ENCODE measurements at places on chromosomes 1 and 21.

DNA sequence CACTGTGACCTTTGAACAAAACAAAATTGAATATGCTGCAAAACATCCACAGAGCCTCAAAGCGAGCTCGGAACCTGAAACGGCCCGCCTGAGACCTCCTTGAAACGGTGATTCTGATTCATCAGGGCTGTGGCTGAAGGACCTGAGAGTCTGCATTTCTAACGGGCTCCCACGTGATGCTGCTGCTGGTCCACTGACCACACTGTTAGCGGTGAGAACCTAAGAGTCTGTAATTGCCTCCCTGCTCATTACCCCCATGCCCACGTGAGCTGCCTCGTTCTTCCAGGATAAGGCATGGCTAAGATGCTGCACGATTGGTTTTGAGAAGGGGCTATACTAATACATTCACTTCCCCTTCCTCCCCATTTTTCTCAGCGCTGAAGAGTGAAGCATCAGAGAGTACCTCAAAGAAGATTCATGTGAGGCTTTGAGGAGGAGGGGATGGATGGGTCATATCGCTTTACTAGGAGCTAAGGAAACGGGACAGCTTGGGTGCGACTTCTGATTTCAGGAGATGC lies 9.7 kb downstream of the TLR5 start:
- no peak for DNase-seq

DNA sequence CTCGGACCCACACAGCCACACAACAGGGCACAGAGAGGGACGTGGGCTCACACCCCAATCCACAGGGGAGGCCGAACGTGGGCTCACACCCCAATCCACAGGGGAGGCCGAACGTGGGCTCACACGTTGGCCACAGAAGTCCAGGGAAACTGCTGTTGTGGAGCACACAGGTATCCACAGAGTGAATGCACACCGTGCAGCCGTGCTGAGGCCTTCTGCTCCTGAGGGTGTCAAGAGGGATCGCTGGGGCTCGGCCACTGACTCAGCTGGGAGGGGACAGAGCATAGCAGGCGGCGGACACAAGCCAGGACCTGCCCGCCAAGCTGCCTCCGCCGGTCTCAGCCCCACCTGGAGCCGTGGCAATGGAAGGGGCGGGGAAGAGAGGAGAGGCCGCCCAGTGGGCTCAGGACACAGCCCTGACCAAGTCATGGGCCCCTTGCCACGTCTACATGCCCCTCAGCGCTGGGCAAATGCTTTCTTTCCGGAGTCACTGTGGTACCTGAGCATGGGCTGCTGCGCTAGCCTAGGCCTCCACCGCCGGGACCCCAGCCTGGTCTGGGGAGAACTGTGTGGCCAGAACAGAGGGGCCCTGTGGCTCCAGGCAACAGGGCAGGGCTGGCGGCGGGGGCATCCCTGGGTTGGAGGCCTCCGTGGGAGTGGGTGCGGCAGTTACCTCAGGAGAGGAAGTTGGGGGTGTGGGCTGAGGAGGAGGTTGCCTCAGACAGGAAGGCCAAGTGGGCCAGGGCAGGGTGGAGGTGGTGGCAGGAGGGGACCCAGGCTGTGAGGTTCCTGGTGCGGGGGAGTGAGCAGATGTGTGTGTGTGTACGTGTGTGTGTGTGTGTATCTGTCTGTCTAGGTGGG lies 1.2 kb downstream of the SYTL1 start:
- no peak for DNase-seq

DNA sequence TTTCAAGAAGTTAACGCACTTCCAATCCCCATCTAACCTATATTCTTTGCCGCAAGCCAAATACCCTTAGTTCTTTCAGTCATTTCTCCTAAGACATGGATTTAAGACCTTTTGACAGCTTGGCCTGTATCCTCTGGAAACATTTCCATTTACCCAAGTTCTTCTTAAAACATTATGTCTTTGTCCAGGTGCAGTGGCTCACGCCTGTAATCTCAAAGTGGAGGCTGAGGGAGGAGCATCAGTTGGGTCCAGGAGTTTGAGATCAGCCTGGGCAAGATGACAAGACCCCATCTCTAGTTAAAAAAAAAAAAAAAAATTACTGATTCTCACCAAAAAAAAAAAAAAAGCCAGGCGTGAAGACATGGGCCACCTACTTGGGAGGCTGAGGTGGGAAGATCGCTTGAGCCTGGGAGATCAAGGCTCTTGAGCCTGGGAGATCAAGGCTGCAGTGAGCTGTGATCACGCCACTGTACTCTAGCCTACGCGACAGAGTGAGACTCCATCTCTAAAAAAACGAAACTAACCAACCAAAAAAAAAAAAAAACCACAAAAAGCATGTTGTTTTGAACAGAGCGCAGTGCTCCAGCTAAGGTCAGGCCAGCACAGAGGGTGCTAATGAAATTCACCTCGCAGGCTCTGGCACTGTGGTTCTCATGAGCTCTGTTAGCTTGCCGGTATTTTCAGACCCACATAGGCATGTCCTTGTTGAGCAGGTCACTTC lies 36.0 kb downstream of the NUAK2 start:
- no peak for DNase-seq

- DNase-seq, result no peak
Observed at GRCh38 chr1:17066361-17067068, 12.7 kb upstream of the SDHB start.

GRCh38 chr1:40053138-40053887 lies 12.8 kb downstream of the CAP1 start:
- DNase-seq, result no peak

DNA sequence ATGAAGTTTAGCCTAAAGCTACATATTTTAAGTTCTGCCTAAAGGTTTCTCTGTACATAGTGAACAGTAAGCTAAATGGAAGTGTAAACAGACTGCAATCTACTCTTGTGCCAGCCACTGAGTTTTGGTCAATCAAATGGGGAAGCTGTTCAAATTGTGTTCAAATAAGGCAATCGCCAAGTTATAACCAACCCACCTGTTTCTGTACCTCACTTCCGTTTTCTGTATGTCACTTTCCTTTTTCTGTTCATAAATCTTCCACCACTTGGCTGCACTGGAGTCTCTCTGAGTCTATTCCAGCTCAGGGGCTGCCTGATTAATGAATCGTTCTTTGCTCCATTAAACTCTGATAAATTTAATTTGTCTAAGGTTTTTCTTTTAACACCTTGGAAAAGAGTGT lies 10.8 kb upstream of the THEM4 start:
- no peak for DNase-seq

DNA sequence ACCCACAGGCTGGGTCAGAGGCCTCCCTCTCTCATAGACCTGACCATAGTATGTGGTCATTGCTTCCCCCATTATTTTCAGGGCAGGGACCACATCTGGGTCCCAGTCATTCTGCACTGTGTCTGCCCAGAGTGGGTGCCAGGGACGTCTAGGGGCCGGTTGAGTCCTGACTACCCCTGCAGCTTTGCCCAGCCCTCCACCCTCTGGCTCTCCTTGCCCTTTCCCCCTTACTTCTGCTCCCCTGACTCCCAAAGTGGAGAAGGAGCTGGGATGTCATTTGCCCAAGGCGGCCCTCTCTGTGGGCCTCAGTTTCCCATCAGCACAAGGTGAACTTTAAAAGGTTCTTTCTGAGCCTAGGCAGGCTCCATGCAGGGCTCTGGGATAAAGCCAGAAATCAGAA lies 4.3 kb upstream of the TTC22 start:
- no peak for DNase-seq

DNA sequence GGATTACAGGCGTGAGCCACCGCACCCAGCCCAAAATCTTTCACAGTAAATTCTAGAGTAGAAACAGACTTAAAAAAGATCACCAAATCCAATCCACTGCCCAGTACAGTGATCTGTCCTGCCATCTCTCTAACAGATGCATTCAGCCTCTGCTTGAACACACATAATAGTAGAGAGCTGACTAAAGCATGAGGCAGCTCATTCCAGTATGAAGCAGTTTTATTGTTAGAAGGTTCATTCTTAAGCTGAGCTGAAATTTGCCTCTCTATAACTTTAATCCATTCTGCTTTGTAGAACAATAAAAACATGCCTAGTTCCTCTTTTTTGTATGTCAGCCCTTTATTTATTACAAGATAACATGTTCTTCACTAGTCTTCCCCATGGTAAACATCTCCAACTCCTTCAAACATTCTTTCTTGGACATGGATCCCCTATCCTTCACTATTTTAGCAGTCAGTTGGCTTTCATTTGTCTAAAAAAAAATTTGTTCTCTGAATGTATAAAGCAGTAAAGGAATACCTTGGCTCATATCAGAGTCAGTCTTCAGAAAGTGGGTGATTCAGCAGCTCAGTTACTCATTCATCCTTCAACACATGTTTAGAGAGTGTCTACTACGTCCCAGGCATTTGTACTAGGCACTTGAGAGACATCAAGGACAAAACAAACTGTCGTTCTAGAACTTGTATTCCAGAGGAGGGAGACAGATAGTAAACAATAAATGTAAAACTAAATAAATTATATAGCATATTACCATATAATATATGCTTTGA lies 10.7 kb upstream of the PTBP2 start:
- DNase-seq, result no peak

GRCh38 chr1:36721261-36721660 lies 238.5 kb upstream of the CSF3R start:
- no peak for DNase-seq

- DNase-seq, result no peak
Observed at GRCh38 chr1:61828805-61829204, 86.5 kb downstream of the PATJ start.

GRCh38 chr1:2197707-2198165 lies 3.2 kb upstream of the FAAP20 start:
- no peak for DNase-seq

- no peak for DNase-seq
Observed at GRCh38 chr1:231546693-231547092, 18.2 kb downstream of the TSNAX start.

DNA sequence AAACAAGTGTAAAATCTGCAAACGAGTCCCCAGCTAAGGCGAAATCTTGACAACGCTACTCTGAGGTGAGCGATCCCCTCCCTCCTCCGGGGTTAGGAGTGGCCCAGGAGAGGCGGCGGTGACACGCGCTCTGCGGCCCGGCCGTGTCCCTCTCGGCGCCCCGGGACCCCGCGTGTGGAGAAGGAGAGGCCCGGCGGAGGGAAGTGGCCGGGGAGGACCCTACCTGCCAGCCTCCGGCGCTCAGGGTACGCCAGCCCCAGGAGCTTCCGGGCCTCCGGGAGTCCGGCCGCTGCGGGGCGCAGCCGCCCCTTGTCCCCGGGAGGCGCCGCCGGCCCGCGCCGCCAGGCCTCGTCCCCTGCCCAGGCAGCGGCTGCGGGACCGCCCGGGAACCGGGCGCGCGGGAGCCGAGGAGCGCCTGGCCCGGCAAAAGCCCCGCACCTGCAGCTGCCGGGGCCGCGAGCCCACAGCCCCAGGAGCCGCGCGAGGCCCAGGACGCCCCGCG lies 543 bp downstream of the ABCB10 start:
- peak; percentile 22 for DNase-seq

- DNase-seq, result no peak
Observed at GRCh38 chr1:47658161-47658920, 220.5 kb downstream of the FOXD2 start.

- DNase-seq, result no peak
Observed at GRCh38 chr1:235468004-235468403, 36.2 kb downstream of the B3GALNT2 start.

- DNase-seq, result no peak
Observed at GRCh38 chr1:207405814-207406213, 48.3 kb upstream of the CR2 start.

- no peak for DNase-seq
Observed at GRCh38 chr1:113166473-113166872, 93.5 kb downstream of the LRIG2 start.

- DNase-seq, result no peak
Observed at GRCh38 chr1:17314491-17314971, 6.5 kb downstream of the PADI4 start.

DNA sequence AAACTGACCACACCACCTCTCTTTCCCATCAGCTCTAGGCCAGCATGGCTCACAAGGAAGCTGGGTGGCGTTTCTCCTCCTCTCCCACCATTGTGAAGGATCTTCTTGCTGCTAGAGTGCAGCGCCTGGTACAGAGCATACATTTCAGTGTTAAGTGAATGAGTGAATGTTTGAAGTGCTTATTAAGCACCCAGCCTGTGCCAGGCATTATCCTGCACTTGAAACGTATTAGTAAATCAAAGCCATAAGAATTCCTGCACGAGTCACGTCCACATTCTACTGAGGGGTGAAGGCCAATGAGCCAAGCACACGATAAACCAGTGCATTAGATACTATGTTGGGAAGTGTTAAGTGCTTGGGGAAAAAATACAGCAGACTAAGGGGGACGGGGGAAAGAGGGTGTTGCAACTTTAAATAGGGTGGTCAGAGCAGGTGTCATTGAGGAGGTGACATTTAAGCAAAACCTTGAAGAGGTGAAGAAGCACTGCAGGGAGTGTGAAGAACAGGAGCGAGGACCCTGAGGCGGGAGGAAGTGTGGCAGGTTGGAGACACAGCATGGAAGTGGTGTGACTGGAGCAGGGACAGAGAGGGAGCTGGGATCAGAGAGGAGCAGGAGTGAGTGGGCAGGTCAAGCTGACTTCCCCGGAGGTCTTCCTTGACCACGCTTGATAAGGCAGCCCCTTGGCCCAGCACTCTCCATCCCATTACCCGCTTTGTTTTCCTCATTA lies 48.5 kb upstream of the LRRN2 start:
- no peak for DNase-seq

DNA sequence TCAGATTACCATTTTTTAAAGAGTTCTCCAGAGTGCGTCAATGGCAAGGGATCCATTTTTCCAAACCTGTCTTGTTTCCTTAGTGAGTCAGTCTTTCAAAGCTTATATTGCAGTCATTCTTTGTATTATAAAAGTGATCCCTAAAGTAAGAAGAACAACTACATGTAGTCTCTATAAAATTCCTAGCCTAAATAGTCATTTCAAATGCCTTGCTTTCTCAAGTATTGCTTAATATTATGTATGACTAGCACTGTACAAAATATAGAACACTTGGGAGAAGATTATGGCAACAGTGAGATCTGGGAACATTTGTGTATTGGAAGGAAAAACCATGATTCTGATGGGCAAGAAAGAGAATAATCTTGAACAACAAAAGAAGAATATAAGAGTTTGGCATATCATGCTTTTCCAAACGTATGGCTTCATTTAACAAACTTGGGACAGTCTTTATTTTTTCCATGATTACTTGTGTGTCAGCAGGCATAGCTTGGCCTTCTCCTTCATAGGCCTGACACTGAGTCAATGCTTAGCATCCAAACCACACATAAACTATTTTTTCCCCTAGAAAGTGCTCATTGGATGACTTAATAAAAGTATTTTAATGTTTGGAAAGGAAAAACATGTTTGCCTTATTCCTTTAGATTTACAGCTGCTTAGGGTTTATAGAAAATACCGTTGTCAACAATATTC lies 547.4 kb downstream of the LTN1 start:
- no peak for DNase-seq

DNA sequence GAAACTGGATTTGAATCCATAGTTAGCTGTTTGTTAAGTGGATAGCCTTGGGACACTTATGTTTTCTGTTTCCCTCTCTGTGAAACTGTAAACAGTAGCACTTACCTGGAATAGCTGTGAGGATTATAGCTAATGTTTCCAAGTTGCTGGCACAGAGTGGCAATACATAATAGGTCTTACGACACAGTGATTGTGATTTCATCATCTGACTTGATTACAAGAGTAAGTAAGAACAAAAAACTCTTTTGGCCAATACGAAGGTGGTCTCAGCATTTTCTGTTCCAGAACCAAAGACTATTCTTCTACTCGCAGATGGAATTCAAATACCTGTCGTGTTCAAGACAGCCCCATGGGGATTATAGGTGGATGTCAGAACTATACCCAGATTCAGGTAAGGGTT lies 2.1 kb downstream of the C8B start:
- DNase-seq, result no peak

GRCh38 chr1:115543247-115543646 lies 98.5 kb upstream of the VANGL1 start:
- DNase-seq, result no peak

GRCh38 chr1:211822677-211823407 lies 7.7 kb downstream of the LPGAT1 start:
- no peak for DNase-seq

GRCh38 chr1:219171192-219171935 lies 2.3 kb upstream of the LYPLAL1 start:
- no peak for DNase-seq
